ENCODE measurements at places on chromosomes 7 and 10.
A peak's percentile ranks its signal among the peaks of the same experiment; 100 is the strongest.

DNA sequence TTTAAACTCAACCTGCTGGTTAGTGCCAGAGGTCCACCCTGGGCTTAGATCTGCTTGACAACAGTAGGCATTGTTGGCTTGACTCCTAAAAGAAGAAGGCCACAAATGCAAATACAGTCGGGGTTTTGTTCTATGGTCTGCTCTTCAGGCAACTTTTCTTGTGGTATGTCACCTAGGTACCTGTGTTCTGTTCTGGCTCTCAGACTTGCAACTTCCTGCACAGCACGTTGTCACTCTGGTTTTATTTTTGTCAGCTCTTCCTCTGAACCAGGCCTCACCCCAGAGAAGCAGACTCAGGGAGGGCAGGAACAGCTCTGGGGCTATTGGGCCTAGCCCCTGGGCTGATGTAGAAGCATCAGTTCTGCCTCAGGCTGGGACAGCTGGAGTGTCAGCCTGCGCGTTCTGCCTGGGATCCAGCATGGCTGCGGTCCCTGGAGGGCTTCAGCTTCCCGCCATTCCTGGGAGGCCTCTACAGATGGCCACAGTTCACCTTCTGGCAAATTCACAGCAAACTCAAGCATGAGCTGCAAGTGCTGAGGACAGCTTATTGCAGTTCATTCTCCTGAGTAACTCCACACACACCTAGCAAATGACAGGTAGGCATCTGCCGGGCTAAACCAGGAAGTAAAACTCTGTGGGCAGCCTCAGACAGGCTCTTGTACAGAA, 11.0 kb upstream of the PDCD4 start:
- H3K27me3 ChIP-seq, result no peaks in the 10 kb centered on the region
- peak overlapping the region; percentile 6 for H3K4me3 ChIP-seq
- peak overlapping the region; percentile 99 for H3K27ac ChIP-seq
- peak; percentile 46 for DNase-seq

DNA sequence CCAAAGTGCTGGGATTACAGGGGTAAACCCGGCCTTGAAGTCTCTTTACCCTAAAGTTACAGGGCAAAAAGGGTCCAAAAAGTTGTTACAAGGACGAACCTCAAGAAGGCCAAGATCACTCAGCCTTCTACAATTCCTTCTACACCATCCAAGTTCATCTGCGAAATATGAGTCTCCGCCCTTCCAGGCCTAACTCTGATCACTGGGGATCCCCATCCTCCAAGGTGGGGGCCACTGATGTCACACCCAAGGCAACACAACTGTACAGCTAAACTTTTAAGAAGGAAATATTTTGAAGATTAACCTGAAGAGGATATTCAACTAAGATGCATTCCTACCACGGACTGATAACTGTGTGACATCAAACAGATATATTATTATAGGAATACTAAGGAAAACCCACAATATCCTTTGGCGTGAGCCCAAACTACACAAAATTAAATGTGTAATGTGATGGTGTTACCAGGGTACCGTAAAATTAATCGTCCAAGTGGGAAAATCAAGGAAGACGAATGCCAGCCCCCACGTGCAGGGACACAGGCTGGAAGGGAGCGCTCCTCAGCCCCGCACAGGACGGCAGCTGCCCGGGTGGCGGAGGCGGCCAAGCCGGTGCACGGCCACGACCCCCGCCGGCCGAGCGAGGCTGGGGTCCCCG, 1.0 kb downstream of the PAXIP1 start:
- no peaks in the 10 kb centered on the region for H3K27me3 ChIP-seq
- DNase-seq, result no peak
- peaks cover 10% of the 10 kb centered on the region for H3K4me1 ChIP-seq
- no peak overlapping the region for H3K4me3 ChIP-seq
- no peaks in the 10 kb centered on the region for H3K36me3 ChIP-seq

GRCh38 chr10:63929831-63930467, 408.7 kb downstream of the REEP3 start:
- H3K4me3 ChIP-seq, result no peak overlapping the region
- no peak for DNase-seq
- no peaks in the 10 kb centered on the region for H3K4me1 ChIP-seq
- no peak overlapping the region for H3K27ac ChIP-seq

GRCh38 chr10:127739908-127740307, 2.9 kb downstream of the FOXI2 start:
- no peak overlapping the region for H3K4me3 ChIP-seq
- no peaks in the 10 kb centered on the region for H3K36me3 ChIP-seq
- DNase-seq, result no peak
- H3K27ac ChIP-seq, result no peak overlapping the region
- peaks cover 21% of the 10 kb centered on the region for H3K27me3 ChIP-seq
- H3K4me1 ChIP-seq, result no peaks in the 10 kb centered on the region

GRCh38 chr7:140034421-140034820, 28.3 kb downstream of the PARP12 start:
- no peak overlapping the region for H3K27ac ChIP-seq
- DNase-seq, result no peak
- H3K36me3 ChIP-seq, result peaks cover 15% of the 10 kb centered on the region
- no peak overlapping the region for H3K4me3 ChIP-seq

DNA sequence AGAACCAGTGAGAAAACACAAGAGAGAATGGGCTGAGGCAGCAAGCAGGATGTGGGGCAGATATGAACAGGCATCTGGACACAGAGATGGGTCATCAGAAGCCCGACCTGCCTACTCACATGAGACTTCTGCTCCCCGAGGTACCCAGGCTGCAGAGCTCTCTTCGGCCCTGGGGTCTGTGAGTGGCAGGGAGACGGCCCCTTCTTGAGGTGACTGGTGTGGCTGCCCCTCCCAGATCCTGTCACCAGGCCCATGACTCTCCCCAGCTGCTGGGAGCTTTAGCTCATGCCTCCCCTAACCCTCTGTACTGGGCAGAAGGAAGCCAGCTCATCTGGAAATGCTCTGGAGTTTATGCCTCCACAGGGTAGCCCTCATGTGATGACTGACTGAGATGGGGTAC, 157.6 kb upstream of the PCBD1 start:
- no peaks in the 10 kb centered on the region for H3K27me3 ChIP-seq
- H3K4me3 ChIP-seq, result no peak overlapping the region
- DNase-seq, result no peak
- peaks cover 1% of the 10 kb centered on the region for H3K4me1 ChIP-seq
- H3K27ac ChIP-seq, result no peak overlapping the region

- no peak overlapping the region for H3K27ac ChIP-seq
- H3K4me3 ChIP-seq, result no peak overlapping the region
- peaks cover 8% of the 10 kb centered on the region for H3K36me3 ChIP-seq
- peaks cover 82% of the 10 kb centered on the region for H3K4me1 ChIP-seq
Observed at GRCh38 chr7:26326211-26326610, 34.5 kb downstream of the SNX10 start.

GRCh38 chr7:2086229-2086628, 146.5 kb downstream of the MAD1L1 start:
- H3K36me3 ChIP-seq, result peaks cover 15% of the 10 kb centered on the region
- no peak overlapping the region for H3K27ac ChIP-seq
- peaks cover 29% of the 10 kb centered on the region for H3K4me1 ChIP-seq
- no peak overlapping the region for H3K4me3 ChIP-seq
- H3K27me3 ChIP-seq, result no peaks in the 10 kb centered on the region
- DNase-seq, result no peak

GRCh38 chr7:157211690-157212089, 73.0 kb downstream of the UBE3C start:
- no peaks in the 10 kb centered on the region for H3K4me1 ChIP-seq
- DNase-seq, result no peak
- no peaks in the 10 kb centered on the region for H3K27me3 ChIP-seq

DNA sequence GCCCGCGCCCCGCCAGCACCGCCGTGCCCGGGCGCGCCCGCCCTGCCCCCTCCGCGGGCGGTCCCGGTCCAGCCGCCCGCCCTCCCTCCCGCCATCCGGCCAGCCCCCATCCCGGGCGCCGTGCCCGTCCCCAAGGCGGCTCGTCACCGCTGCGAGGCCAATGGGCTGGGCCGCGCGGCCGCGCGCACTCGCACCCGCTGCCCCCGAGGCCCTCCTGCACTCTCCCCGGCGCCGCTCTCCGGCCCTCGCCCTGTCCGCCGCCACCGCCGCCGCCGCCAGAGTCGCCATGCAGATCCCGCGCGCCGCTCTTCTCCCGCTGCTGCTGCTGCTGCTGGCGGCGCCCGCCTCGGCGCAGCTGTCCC, at the start of gene HTRA1:
Gene HTRA1 (plus strand): TSS at position 187 of the 362 bp plus-strand sequence. CDS start 100 bp downstream, at position 287.
- peaks cover 73% of the 10 kb centered on the region for H3K27me3 ChIP-seq
- no peaks in the 10 kb centered on the region for H3K36me3 ChIP-seq
- no peak within 1 kb of the TSS for H3K27ac ChIP-seq
- DNase-seq, result no peak
- peaks cover 18% of the 10 kb centered on the region for H3K4me1 ChIP-seq

- DNase-seq, result no peak
- H3K27me3 ChIP-seq, result peaks cover 24% of the 10 kb centered on the region
- H3K4me3 ChIP-seq, result no peak overlapping the region
Observed at GRCh38 chr7:98329100-98329790, 47.8 kb downstream of the BRI3 start.

DNA sequence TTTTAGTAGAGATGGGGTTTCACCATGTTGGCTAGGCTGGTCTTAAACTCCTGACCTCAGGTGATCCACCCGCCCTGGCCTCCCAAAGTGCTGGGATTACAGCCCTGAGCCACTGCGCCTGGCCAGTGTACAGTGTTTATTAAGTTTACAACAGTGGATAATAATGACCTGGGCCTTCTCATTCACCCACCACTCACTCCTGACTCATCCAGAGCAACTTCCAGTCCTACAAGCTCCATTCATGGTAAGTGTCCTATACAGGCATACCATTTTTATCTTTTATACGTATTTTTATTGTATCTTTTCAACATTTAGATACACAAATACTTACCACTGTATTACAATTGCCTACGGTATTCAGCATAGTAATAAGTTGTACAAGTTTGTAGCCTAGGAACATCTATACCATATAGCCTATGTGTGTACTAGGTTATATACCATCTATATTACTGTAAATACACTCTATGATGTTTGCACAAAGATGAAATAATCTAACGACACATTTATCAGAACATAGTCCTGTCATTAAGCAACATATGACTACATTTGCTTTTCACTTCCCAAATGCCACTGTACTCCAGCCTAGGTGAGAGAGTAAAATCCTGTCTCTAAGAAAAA, 17.1 kb downstream of the HOXA1 start:
- H3K27me3 ChIP-seq, result peaks cover 12% of the 10 kb centered on the region
- H3K36me3 ChIP-seq, result no peaks in the 10 kb centered on the region
- no peak overlapping the region for H3K27ac ChIP-seq
- no peak overlapping the region for H3K4me3 ChIP-seq
- no peak for DNase-seq
- peaks cover 6% of the 10 kb centered on the region for H3K4me1 ChIP-seq

- H3K4me3 ChIP-seq, result no peak overlapping the region
- H3K27me3 ChIP-seq, result peaks cover 55% of the 10 kb centered on the region
- H3K27ac ChIP-seq, result no peak overlapping the region
- H3K36me3 ChIP-seq, result no peaks in the 10 kb centered on the region
- DNase-seq, result no peak
Observed at GRCh38 chr7:157675427-157675927, 338.7 kb downstream of the DNAJB6 start.

- peaks cover 12% of the 10 kb centered on the region for H3K27me3 ChIP-seq
- H3K4me1 ChIP-seq, result no peaks in the 10 kb centered on the region
- DNase-seq, result no peak
- no peaks in the 10 kb centered on the region for H3K36me3 ChIP-seq
- no peak overlapping the region for H3K27ac ChIP-seq
- H3K4me3 ChIP-seq, result no peak overlapping the region
Observed at GRCh38 chr7:26117142-26117807, 34.7 kb upstream of the NFE2L3 start.

- DNase-seq, result no peak
- H3K27ac ChIP-seq, result no peak overlapping the region
- H3K36me3 ChIP-seq, result no peaks in the 10 kb centered on the region
- H3K27me3 ChIP-seq, result peaks cover 10% of the 10 kb centered on the region
- H3K4me1 ChIP-seq, result peaks cover 18% of the 10 kb centered on the region
Observed at GRCh38 chr10:48549236-48549635, 55.6 kb downstream of the ARHGAP22 start.

DNA sequence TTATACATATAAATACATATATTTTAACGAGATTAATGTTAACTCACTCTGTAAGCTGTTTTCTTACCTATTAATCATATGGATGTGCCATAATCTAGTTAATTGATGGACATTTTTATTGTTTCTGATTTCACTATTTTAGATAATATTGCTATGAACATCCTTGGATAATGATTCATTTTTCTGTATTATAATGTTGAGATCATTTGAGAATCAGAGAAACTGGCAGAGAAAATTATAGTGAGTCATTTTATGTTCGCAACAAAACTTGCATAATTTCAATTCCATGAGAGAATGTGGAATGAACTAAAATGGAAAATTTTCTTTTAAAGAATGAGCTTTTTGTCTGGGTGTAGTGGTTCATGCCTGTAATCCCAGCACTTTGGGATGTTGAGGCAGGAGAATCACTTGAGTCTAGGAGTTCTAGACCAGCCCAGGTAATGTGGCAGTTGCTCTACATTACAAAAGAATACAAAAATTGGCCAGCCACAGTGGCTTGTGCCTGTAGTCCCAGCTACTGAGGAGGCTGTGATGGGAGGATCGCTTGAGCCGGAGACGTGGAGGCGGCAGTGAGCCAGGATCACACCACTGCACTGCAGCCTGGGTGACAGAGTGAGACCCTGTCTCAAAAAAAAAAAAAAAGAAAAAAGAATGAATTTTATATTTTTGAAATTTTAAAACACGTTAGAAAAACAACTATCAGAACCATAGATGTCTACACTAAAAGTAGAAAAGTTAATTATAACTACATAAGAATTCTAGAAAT, 40.5 kb downstream of the PAPSS2 start:
- H3K27ac ChIP-seq, result no peak overlapping the region
- no peaks in the 10 kb centered on the region for H3K36me3 ChIP-seq
- no peak for DNase-seq
- no peaks in the 10 kb centered on the region for H3K4me1 ChIP-seq
- peaks cover 9% of the 10 kb centered on the region for H3K27me3 ChIP-seq

DNA sequence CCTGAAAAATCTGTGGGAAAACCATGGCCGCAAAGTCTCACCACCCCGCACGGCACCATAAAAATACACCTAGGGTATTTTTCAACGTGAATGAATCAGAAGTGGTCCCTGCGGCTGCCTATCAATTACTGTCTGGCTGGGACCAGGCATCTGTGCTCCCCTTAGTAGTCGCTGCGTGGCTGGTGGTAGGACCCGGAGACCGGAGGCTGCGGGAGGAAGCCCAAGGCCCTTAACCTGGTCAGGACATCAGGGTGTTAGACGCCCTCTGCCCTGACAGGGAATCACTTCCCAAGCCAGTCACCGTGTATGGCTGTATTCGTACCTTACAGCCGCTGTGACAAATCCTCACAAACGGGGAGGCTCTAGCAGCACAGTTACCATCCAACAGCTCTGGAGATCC, 141.5 kb upstream of the PPP2R2D start:
- peaks cover 39% of the 10 kb centered on the region for H3K4me1 ChIP-seq
- no peak overlapping the region for H3K4me3 ChIP-seq
- DNase-seq, result no peak
- no peak overlapping the region for H3K27ac ChIP-seq
- no peaks in the 10 kb centered on the region for H3K36me3 ChIP-seq
- H3K27me3 ChIP-seq, result peaks cover 3% of the 10 kb centered on the region

- H3K27ac ChIP-seq, result peak overlapping the region; percentile 88
- peak overlapping the region; percentile 63 for H3K4me3 ChIP-seq
- DNase-seq, result no peak
- H3K36me3 ChIP-seq, result no peaks in the 10 kb centered on the region
Observed at GRCh38 chr10:132549371-132549770, 11.8 kb downstream of the INPP5A start.

- no peak overlapping the region for H3K27ac ChIP-seq
- no peak overlapping the region for H3K4me3 ChIP-seq
- H3K36me3 ChIP-seq, result no peaks in the 10 kb centered on the region
- peaks cover 50% of the 10 kb centered on the region for H3K27me3 ChIP-seq
- no peak for DNase-seq
- no peaks in the 10 kb centered on the region for H3K4me1 ChIP-seq
Observed at GRCh38 chr10:1644191-1644711, 93.1 kb downstream of the ADARB2 start.

Measured in naive B cell (primary cell).